ENCODE measurements at places on chromosomes 13 and 19. TPM values are rescaled to one million over a fixed set of nuclear protein-coding genes. Genes with fewer than 3 reads are reported as not detected.

The CEACAM20 gene
- not detected for total RNA-seq

The GNA15 gene
- total RNA-seq, result not detected

The CGB2 gene
- not detected for total RNA-seq

The IGSF23 gene
- total RNA-seq, result 0.33 TPM

The SPRED3 gene
- 1.5 TPM for total RNA-seq

The RSPH6A gene
- total RNA-seq, result not detected

The ZNF563 gene
- total RNA-seq, result 5.3 TPM

The SYCN gene
- not detected for total RNA-seq

The NECTIN2 gene
- 70.7 TPM for total RNA-seq

The AKAP8 gene
- total RNA-seq, result 9.9 TPM

The CD79A gene
- under 0.01 TPM for total RNA-seq

The ZNF253 gene
- 5.6 TPM for total RNA-seq

The USHBP1 gene
- total RNA-seq, result not detected

The FGF21 gene
- not detected for total RNA-seq

The FPR3 gene
- total RNA-seq, result under 0.01 TPM

The TNFSF9 gene
- total RNA-seq, result 0.26 TPM

The CEACAM7 gene
- total RNA-seq, result not detected

The ZNF790 gene
- 9.2 TPM for total RNA-seq

The PSG6 gene
- 0.17 TPM for total RNA-seq

The SLC10A2 gene
- total RNA-seq, result not detected

The CD22 gene
- 1.2 TPM for total RNA-seq

The CABP5 gene
- not detected for total RNA-seq

The RYR1 gene
- under 0.01 TPM for total RNA-seq

The TMEM59L gene
- 0.51 TPM for total RNA-seq

The NLRP11 gene
- total RNA-seq, result under 0.01 TPM

The KLK2 gene
- not detected for total RNA-seq

The IFNL1 gene
- not detected for total RNA-seq

The SIGLEC12 gene
- not detected for total RNA-seq

The ZNF568 gene
- 20.8 TPM for total RNA-seq

The IFI30 gene
- total RNA-seq, result 8.8 TPM

The LPAR2 gene
- 1.0 TPM for total RNA-seq

The ZNF749 gene
- total RNA-seq, result 11.0 TPM

The FXYD1 gene
- 4.5 TPM for total RNA-seq

The CGB3 gene
- total RNA-seq, result not detected
